ENCODE measurements at places on chromosomes 4 and X.

- no peak for DNase-seq
These were observed 156.0 kb downstream of the DCLK2 start for GRCh38 chr4:150234246-150234645.

- no peak for DNase-seq
These were observed 39.3 kb downstream of the TASL start for GRCh38 chrX:30538271-30538670.

- DNase-seq: no peak
These were observed 101.1 kb downstream of the CHIC2 start for GRCh38 chr4:53963336-53963735.

DNA sequence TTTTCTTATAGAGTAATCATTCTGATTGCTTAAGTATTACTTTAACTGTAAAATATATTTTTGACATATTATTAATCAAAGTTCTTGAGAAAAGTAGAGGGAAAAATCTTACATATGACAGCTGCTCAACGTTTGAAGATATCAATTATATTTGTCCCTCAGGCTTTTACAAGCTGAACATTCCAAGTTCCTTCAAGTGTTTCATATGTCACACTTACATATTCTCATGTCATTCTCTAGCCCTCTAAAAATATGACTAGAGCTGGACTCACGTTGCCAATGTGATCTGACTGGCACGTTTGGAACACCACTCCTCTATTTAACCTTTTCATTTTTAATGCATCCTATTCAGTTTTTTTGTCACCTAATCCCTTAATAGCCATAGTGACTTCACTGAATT, 492.9 kb downstream of the PCDH18 start:
- DNase-seq: no peak

DNA sequence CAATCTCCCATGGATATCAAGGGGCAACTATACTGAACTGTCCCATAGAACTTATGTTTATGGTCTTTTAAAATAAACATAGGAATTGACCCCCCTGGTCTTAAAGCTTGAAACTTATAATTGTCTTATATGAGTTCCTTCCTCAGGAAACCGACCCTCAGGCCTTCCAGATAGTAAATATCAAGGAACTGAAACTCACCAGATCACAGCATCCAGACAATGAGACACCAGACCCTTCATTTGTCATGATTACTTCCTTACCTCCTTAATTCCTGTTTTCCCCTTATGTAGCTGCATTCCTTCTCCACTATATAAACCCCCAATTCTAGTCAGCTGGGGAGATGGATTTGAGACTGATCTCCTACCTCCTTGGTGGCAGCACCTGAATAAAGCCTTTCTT, 94.8 kb upstream of the GRPR start:
- no peak for DNase-seq

GRCh38 chrX:70969635-70970481, 39.0 kb upstream of the SLC7A3 start:
- DNase-seq: no peak

Data from activated CD8-positive, alpha-beta memory T cell treated with anti-CD3 and anti-CD28 coated beads for 4 hours (primary cell).